Prostate gland (tissue), 2 donors: ENCODE measurements at places on chromosomes 1 and 21. TPM values are rescaled to one million over a fixed set of nuclear protein-coding genes. Genes with fewer than 3 reads are reported as not detected.

Gene SPRR2B
- not detected for total RNA-seq

DNA sequence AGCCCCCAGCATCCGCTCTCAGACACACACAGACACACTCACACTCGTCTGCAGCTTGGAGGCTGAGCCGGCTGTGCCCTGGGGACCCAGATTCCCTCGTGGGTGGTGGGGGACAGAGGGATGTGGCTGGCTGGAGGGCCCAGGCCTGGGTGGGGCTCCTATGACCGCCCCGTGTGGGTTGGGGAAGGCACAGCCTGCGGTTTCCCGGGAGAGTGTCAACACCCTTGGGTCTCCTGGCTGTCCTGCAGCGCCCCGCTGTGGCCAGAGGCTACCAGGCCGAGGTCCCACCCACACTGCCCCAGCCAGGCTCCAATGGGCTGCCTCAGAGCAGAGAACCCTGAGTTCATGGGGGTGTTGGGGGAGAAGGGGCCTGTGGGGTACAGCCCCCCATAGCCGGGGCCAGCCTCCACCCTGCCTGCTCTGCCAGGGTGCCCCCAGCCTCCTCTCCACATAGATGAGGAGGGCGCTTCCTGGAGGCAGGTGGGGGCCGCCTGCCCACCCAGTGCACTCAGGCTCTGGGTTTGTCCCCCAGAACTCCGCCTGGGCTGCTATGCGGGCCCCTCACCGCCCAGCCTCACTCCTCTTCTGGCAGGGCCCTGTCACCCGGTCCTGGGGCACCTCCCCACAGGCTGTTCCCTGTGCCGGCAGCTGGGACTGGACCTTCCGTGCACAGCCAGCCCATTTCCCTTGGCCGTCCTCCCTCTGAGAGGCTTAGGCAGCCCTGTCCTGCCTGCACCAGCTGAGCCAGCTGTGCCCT, at the start of gene TTC34:
TSS of gene TTC34 (minus strand) at position 159 of the 757 bp plus-strand sequence. CDS start 866 bp downstream, outside the sequence.
- no peak within 1 kb of the TSS for H3K27ac ChIP-seq
- no peak within 1 kb of the TSS for H3K4me3 ChIP-seq
- DNase-seq = no peak
- no peaks in the 10 kb centered on the region for H3K4me1 ChIP-seq
- peaks cover 22% of the 10 kb centered on the region for H3K27me3 ChIP-seq
- no peaks in the 10 kb centered on the region for H3K36me3 ChIP-seq

Gene PLA2G2A
- 146 TPM for total RNA-seq

- H3K27me3 ChIP-seq = no peaks in the 10 kb centered on the region
- H3K4me1 ChIP-seq = peaks cover 7% of the 10 kb centered on the region
- no peaks in the 10 kb centered on the region for H3K36me3 ChIP-seq
- H3K4me3 ChIP-seq = no peak overlapping the region
- H3K27ac ChIP-seq = no peak overlapping the region
Observed at GRCh38 chr21:45228656-45229240, 58.9 kb downstream of the POFUT2 start.

Gene KCNH1
- 0.68 TPM for total RNA-seq

DNA sequence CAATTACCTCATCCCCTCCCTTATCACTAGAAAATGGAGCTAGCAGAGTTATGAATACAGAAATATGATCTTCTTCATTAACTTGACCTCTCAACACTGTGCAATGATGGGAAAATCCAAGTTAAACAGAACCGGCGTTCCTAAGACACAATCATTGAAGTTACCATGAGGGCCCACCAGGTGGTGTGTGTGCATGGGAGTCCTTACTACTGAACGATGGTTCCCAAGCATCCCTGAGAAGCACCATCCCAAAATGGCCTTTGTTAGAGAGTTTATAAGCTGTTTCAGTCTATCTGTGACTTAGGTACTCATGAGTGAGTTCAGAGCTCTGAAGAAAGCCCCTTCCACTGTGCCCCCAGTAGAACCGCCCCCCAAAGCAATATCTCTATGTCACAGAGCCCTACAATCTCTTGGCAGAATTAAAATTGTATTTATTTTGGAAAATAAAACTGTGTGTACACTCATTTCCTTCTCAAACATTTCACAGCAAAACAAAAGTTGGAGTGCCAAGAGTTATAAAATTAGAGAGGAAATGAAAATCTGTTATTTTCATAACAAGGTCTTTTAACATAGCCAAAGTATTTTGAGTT, 56.8 kb downstream of the PLD5 start:
- H3K4me1 ChIP-seq = no peaks in the 10 kb centered on the region
- no peaks in the 10 kb centered on the region for H3K27me3 ChIP-seq
- no peak overlapping the region for H3K4me3 ChIP-seq
- no peak overlapping the region for H3K27ac ChIP-seq
- no peaks in the 10 kb centered on the region for H3K36me3 ChIP-seq

Gene RHBDL2
- 3.5 TPM for total RNA-seq

- DNase-seq = no peak
- no peaks in the 10 kb centered on the region for H3K36me3 ChIP-seq
- H3K4me1 ChIP-seq = no peaks in the 10 kb centered on the region
- H3K27ac ChIP-seq = no peak overlapping the region
- H3K27me3 ChIP-seq = no peaks in the 10 kb centered on the region
Observed at GRCh38 chr21:46603228-46603627, 1.7 kb downstream of the S100B start.

- no peak overlapping the region for H3K4me3 ChIP-seq
- no peak for DNase-seq
- no peaks in the 10 kb centered on the region for H3K27me3 ChIP-seq
- no peak overlapping the region for H3K27ac ChIP-seq
Observed at GRCh38 chr1:97647776-97648175, 273.1 kb downstream of the DPYD start.

Gene EEIG2
- total RNA-seq = 20.3 TPM

Gene NBPF20
- total RNA-seq = 4.3 TPM

Gene CA14
- total RNA-seq = 0.36 TPM
